Stimulated activated CD8-positive, alpha-beta memory T cell treated with anti-CD3 and anti-CD28 coated beads, Interleukin-2, amount 100 ng/mL, for 48 hours (primary cell): ENCODE measurements at places on chromosomes 3 and 15.

DNA sequence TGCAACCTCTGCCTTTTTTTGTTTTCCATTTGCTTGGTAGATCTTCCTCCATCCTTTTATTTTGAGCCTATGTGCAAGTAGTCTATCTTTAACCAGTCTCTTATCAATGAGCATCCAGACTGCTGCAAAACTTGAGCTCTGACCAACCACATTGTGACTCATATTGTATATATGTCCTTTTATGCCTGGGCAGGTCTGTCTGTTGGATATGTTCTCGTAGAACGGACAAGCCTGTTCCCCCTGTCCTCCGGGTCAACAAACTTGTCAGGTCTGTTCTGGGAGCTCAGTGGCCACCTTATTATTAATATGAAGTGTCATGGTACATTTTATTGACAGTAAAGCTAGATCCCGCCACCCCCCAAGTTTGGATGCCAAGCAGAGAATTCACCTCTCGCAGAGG lies 252.9 kb upstream of the ST8SIA2 start:
- DNase-seq = no peak

DNA sequence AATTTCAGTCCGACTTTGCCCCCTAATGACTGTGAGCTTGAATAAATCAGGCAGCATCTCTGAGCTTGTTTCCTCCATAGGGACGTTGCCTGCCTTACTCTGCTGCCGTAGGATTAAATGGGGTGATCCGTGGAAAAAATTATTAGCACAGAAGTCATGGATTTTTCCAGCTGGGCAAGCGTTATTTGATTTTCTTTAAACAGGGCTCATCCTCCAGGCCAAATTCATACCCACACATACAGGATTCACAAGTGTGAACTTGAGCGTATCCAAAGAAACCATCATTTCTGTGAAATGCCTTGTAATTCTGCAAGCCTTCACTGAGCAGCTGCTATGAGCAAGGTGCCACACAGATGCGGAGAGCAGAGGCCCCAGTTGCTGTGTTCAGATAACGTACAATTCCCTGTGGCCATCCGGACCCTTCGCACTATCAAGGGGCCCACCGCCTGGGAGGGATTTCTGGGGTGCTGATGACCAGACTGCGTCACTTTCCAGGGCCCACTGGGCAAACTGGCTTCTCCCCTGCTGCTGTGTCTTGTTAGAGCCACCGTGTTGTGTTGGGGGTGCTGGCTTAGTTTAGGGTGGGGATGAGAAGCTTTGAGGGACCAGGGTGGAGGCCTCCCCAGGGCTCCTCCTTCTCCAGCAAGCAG lies 61.4 kb downstream of the MGLL start:
- no peak for DNase-seq

DNA sequence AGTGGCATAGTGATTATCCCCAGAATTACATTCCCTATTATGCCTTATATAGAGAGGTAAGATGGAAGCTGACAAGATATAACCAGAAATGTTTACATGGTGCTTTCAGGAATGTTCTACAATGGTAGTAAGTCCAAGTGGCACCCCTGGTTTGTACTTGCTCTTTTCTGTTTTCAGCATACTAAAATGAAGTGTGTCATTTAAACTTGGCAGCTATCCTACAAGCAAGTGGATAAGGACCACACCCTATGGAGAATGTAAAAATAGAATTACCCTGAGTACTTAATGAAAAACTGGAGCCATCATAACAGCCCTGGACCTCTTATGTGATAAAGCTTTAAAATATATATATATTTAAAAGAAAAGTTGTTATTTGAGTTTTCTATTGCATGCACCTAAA lies 1012.7 kb upstream of the CADM2 start:
- DNase-seq = no peak

GRCh38 chr3:11238880-11239279 lies 33.3 kb upstream of the ATG7 start:
- DNase-seq = no peak

DNA sequence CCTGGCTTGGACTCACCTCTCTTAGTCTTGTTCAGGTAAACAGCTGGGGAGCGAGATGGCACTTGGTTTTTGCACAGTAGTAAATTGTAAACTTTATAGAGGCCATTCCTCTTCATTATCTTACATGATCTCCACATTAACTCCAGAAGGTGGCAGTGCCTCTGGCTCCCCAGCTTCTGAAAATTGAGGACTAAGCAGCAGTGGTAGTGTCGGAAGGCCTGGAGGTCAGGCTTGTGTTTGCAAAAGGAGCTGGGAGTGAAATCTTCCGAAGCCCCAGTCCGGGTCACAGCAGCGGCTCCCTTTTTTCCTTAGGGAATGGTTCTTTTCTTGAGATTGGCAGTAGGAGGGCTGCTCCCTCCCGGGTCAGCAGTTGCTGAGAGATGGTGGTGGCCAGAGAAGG lies 85.7 kb downstream of the FNDC3B start:
- no peak for DNase-seq

DNA sequence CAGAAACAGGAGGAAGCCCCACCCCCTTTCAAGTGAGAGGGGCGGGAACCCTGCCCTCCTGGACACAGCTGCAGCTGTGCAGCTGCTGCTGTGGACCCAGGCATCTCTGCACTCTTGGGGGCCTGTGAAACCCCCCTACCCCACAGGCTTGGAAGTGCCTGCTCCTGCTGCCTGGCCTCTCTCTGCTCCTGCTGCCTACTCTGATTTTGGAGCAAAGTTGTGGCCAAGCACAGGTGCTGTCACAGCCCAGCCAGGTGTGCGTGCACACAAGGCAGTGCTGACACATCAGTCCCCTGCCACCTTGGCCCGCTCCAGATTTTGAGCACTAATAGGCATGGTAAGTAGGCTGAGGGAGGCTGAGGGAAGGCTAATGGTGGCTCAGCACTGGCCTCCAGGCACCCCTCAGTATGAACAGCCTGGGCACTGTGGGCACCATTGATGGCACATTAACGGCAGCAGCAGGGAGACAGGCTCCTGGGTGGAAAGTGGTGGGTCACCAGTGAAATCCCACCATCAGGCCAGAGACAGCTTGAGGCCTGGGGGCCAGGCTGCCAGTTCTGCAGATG lies 890.9 kb downstream of the GBE1 start:
- no peak for DNase-seq

GRCh38 chr3:157594413-157594812 lies 91.2 kb upstream of the VEPH1 start:
- DNase-seq = no peak

DNA sequence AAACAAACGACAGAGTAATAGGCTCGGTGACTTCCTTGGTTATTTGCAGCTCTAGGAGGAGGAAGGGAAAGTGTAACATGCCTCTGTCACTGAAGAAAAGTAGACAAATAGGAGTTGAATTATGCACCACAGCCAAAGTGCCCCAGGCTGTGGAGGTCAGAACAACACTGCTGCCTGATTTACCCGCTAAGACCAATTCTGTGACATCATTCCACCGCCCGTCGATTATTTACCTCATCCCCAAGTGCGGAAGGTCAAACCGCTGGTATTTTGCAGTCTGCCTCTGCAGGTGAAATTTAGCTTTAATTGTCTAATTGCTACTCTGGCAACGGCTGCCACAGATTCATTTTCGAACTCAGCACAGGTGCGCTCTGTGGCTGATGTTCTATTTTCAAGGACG lies 106.3 kb upstream of the PRICKLE2 start:
- no peak for DNase-seq

DNA sequence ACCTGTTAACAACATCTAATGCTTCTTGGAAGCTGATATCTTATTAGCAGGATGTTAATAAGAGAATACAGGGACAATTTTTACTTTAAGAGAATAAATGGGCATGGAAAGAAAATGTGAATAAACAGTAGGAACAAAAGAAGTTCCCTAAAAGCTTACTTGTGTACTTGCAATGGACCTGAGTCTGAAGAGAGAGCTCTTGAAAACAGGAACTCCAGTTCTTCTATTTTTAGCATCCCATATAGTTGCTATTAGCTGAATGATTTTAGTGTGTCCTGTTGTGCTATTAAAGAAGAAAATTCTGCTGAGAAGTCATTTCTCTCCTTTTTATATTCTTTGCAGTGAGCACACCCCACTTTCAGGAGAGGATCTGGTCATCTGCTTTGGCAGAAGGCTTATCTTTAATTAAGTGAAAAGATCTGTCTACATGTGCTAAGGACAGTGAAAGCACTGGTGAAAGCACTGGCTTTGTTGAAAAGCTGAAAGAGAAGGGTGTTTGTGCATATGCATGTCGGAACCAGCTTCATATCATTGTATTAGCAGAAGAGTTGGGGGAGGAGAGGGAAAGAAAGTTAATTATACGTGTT lies 1.4 kb upstream of the ST3GAL6 start:
- no peak for DNase-seq

DNA sequence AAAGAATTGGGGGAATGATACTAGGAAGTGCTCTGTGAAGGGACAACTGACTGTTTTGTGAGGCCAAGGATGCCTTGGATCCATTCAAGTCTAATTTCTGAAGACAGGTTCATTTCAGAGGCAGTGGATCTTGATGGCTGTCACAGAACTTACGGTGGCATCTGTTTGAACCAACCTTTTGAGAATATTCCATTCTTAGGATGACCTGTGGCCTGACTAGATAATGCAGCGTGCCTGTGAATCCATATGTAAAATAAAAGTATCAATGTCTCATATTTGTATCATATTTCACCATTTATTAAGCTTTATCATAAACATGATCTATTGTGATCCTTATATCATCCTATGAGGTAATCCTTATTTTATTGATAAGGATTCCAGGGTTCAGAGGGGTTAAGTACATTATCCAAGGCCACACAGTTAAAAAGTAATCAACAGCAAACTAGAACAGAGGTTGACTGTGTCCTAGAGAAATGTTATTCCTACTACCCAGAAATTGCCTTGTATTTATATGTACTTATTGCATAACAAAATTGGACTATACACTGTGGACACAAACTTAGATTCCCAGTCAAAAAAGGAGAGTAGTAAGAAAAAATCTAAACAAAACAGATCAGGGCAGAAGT lies 34.3 kb downstream of the IL1RAP start:
- no peak for DNase-seq

GRCh38 chr15:63374686-63375520 lies 6.7 kb downstream of the CA12 start:
- DNase-seq = peak; percentile 21

GRCh38 chr3:60720736-60721135 lies 530.5 kb downstream of the FHIT start:
- DNase-seq = no peak

GRCh38 chr15:76979996-76980520 lies 14.9 kb upstream of the PSTPIP1 start:
- DNase-seq = no peak

DNA sequence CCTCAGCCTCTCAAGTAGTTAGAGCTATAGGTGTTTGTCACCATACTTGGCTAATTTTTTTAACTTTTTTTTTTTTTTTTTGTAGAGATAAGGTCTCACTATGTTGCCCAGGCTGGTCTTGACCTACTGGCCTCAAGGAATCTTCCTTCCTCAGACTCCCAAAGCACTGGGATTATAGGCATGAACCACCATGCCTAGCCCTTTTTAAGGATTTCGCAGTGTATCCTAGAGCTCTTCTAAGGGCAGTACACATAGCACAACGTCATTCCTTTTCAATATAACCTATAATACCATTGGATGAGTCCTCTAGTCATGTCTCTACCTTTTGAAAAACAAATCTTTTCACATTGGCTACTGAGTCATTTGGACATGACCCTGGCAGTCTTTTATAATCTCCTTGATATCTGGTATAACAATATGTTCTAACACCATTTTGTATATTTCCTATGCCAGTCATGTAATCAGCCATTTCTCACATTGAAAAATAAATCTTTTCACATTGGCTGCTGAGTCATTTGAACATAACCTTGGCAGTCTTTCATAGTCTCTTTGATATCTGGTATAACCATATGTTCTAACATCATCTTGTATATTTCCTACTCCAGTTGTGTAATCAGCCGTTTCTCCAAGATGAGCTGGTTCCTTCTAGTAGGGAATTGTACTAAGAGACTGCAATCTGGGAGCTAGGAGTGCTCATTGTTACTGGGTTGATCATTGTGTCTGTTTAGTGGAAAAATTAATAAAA lies 944.7 kb downstream of the MCTP2 start:
- no peak for DNase-seq

GRCh38 chr15:60745469-60746061 lies 266.6 kb upstream of the ICE2 start:
- DNase-seq = no peak

DNA sequence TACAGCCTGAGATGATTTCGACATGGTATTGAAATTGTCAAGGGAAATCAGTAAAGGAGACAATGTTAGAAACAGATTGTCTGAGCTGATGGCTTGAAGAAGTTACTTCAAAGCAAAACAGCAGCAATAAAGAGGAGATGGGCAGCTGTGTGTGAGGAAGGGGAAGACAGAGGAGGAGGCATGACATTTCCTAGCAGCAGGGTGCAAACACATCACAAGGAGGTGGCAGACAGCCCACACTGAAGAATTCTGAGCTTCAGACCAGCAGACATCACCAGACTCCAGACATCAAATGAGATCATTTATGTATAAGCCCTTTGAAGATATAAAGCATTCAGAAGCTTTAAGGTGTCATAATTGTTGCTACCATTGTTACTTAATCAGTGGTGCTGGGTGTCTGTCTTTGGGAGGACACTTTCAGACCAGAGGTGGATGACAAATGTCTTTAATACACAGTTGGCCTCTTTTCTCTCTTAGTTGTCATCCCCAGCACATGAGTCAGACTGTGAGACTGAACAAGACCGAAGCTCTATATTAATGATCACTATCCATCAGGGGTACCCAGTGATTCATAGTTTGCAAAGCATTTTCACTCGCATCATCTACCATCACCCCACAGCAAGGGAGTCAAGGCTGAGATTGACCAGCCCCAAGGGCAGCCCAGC lies 203.9 kb downstream of the MINAR1 start:
- DNase-seq = no peak

GRCh38 chr15:63860155-63860554 lies 26.4 kb upstream of the HERC1 start:
- peak; percentile 28 for DNase-seq

- no peak for DNase-seq
These were observed 46.7 kb upstream of the CCDC50 start for GRCh38 chr3:191282251-191283185.

- DNase-seq = no peak
These were observed 400.5 kb upstream of the C2CD4B start for GRCh38 chr15:62565634-62566026.

GRCh38 chr15:45111390-45112142 lies 2.4 kb downstream of the DUOX2 start:
- no peak for DNase-seq

- no peak for DNase-seq
These were observed 132.9 kb upstream of the PRICKLE2 start for GRCh38 chr3:64358176-64358575.

DNA sequence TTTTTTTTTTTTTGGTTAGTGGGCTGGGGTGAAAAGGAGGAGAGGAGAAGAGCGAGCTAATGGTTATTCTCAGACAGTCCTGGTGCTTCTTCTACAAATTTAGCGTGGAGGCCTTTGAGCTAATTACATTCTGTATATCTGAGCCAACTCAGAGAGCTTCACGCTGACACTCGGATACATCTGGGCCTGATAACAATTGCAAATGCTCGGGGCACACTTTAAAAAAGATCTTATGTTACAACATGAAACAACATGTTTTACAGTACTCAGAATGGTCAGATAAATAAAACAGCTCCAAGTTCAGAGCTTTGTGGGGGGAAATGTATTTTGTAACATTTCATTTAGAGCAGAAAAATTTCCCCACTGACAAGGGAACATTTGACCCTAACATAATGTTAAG lies 966.9 kb upstream of the NR2F2 start:
- DNase-seq = no peak

- no peak for DNase-seq
These were observed 3.2 kb upstream of the RARRES1 start for GRCh38 chr3:158735296-158736033.
